ENCODE measurements at places on chromosomes 4 and X.

- no peak for DNase-seq
Observed at GRCh38 chr4:15744016-15744545, 34.0 kb upstream of the CD38 start.

DNA sequence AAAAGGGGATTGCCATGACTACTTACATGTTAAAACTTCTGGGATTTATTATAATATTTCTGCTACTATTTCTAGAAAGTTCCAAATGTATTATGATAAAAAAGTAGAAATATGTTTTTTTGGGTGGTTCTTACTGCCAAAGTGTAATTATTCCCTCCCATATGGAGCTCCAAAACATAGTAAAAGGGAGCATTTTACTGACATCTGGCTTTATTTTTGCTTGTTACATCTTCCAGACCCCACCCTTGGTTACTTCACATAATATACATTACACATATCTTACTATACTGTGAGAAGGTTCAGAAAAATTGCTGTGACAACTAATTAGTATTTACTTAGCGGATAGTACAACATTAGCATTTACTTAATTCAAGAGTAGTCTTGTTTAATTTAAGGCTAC is 205.1 kb upstream of the TLL1 start:
- no peak for DNase-seq

DNA sequence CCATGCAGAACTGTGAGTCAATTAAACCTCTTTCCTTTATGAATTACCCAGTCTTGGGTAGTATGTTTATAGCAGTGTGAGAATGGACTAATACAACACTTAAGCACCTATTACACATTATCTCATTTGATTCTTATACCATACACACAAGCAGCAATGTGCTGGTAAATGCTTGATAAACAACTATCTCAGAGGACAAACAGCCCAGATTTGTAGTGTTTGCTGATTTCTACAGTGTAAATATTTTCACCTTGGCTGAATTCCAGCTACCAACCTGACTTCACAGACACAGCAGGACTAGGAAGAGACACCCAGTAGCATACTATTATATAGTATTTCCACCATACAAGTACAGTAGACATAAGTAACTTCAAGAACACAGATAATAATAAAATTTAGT is 406.5 kb upstream of the CNKSR2 start:
- DNase-seq: no peak

- peak; percentile 4 for DNase-seq
Observed at GRCh38 chr4:5166377-5166776, 115.1 kb downstream of the STK32B start.

GRCh38 chrX:105464618-105465017 is 244.1 kb upstream of the TEX13A start:
- no peak for DNase-seq

- DNase-seq: no peak
Observed at GRCh38 chr4:145319751-145320150, 139.4 kb upstream of the OTUD4 start.

DNA sequence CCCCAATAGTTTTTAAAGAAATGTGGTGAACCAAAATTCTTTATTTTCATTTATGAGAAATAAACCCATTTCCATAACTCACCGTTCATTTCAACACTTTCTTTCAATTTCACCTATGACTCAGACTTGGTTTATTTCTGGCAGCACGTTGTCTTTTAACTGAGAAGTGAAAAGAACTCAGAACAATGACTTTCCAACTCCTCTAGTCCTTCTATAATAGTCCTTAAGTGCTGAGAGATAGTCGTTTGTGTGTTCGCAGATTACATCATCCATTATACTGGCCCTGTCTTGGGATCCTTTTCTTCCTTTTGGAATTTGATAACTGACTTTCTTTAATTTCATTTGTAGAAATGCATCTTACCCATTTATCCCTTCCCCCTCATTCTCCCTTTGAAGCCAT is 113.6 kb downstream of the GLUD2 start:
- no peak for DNase-seq

DNA sequence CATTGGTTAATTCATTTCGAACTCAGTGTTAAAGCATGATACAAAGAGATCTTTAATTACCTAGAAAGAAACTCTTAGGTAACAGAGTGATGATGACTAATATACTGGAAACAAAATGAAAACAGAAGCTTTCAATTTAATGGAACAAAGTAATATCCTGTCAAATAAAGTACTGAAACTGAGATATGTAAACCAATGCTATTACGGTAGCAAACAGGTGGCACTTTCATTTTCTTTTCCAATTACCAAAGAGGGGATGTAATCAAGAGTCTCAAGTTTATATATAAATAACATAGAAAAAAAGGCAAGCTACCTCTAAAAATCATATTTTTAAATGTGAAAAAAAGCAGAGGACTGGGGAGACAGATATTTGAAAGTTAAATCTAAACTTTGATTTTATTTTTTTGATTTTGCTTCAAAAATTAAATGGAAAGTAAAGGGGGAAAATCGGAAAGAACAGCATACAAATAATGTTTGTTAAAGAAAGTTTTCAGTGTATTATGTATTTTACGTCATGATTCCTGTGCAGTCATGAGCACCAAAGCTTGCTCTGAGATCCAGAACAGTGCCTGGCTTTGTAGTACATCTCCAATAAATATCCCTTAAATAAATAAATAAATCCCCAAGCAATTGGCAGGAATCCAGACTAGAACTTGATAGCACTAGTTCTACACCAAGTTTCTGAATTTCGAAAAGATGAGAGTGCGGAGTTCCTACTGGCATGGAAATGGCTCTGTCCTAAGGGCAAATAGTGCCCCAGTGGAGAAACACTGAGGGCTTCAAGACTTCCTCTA is 25.0 kb upstream of the RAPGEF2 start:
- no peak for DNase-seq

DNA sequence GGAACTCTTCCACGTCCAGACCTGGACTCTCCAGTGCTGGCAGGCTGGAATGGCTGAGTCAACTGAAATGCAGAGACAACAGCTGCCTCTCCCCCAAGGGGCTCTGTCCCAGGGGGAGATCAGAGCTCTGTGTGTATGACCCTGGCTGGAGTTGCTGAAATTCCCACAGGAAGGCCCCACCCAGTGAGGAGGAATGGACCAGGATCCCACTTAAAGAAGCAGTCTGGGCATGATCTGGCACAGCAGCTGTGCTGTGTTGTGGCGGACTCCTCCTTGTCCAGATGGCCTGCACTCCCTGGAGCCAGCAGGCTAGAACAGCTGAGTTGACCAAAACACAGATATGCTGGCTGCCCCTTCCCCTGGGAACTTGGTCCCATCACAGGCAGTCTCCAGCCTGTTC is 25.4 kb downstream of the C4orf17 start:
- DNase-seq: no peak

- DNase-seq: no peak
Observed at GRCh38 chr4:169900241-169900845, 125.9 kb downstream of the MFAP3L start.

DNA sequence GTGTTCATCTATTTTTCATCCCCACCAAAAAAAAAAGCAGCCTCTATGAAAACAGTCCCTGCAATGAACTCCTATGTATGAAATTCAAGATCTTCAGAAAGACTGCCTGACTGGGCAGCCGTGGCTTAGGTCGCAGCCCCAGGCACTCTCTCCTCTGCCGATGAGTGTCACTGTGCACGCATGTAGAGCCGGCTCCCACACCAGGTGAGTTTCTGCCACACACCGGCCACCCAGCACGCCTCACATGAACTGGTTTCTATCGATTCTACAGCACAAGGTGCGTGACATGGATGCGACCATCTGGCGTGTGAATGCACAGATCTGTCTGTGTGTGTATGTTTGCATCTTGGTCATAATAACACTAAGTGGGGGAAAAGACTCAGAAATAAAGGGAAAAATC is 140.4 kb downstream of the AFAP1 start:
- no peak for DNase-seq

GRCh38 chr4:139807483-139807882 is 141.9 kb downstream of the MGST2 start:
- no peak for DNase-seq

DNA sequence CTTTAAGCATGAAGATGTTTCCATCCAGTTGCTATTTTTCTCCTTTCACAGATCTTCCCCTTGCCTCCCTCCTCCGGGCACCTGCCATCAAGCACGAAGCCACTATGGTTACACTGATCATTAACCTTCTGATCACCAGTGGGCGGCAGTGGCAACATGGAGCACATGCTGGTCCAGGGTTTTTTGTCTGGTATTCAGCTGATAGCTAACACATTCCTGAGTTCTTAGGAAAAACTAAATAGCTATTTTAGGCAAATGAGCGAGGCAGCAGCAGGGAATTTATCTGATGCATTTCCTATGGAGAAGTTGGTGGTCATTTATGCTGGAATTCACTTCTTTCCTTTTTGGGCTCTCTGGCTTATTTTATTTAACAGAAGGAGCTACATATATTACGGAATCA is 22.9 kb downstream of the SHISA3 start:
- DNase-seq: no peak

DNA sequence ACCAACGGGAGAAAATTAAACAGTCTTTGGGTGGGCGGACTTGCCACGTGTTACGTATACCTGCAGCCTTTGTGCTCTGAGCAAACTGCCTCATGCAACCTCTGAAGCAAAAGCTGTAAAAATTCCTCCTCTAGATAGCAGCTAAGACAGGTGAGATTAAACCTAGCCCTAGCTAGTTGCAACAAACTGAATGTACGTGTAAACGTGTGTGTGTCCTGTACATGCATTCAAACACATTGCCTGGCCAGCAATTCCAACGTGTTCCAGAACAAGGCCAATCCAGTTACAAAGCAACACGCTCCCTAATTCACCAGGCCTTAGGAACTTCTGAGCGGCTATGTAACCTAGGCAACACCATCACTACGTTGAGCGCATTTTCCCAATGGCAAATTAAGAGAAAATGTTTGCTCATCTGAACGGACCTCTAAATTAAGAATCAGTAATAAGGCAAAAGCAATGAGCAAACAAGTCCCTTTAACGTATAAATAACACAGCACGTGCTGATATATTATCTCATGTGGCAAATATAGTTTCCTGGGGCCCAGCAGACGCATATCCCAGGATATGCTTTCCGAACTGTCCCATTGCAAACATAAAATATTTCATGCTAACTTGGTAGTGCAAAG is 792 bp downstream of the PPID start:
- DNase-seq: peak; percentile 47

DNA sequence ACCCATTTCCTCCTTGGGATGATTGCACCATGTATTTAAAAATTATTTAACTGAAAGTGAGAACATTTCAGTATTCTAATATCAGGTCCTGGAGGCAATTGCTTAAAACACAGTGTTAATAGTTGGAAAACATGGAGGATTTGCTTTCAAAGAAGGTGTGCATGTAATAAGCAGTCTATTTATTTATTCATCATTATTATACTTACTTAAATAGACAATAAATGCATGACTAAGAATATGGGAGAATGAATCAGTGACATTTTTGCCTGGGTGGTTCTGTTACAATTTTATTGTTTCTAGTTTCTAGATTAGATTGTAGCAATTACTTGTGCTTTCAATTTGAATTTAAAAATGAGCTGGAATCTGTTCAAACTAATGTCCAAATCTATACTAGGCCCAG is 145.5 kb downstream of the AREG start:
- no peak for DNase-seq

GRCh38 chrX:149938881-149939654 is 777 bp upstream of the EOLA2 start:
- DNase-seq: peak; percentile 77

GRCh38 chrX:10111364-10112148 is 45.2 kb upstream of the CLCN4 start:
- DNase-seq: no peak

DNA sequence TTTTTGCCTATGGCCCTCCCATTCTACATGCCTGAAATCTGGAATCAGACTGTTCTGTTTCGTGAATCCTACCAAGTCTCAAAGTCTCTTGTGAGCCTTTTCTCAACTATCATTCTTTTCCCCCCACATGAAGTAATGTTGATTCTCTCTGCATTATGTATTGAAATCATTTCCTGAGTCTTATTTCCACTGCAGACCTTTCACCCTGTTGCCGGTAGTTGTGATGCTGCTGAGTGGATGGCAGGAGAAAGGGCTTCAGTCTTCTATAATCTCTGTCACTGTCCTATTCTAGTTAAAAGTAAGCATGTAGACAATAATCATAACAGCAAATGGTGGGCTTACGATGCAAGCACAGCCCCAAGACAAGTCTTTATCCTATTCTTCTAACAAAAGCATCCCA is 75.0 kb downstream of the TBC1D9 start:
- no peak for DNase-seq

- DNase-seq: no peak
Observed at GRCh38 chr4:74018116-74018515, 19.6 kb upstream of the CXCL5 start.

GRCh38 chr4:174628191-174628590 is 105.9 kb upstream of the HPGD start:
- DNase-seq: no peak

DNA sequence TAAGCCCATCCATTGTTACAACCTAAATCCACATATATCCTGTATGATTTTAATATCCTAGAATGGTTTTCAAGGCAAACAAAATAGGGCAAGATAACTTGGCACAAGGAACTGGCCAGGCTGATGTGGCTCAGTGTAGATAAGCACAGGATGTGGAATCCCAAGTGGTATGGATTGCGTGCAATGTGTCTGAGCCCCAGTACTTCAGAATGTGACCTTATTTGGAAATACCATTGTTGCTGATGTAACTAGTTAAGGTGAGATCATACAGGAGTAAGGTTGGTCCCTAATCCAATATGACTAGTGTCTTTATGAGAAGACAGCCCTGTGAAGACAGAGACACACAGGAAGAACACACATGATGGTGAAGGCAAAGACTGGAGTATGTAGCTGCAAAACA is 72.4 kb downstream of the IL21 start:
- DNase-seq: no peak

GRCh38 chrX:139200793-139201192 is 329.7 kb upstream of the F9 start:
- no peak for DNase-seq

DNA sequence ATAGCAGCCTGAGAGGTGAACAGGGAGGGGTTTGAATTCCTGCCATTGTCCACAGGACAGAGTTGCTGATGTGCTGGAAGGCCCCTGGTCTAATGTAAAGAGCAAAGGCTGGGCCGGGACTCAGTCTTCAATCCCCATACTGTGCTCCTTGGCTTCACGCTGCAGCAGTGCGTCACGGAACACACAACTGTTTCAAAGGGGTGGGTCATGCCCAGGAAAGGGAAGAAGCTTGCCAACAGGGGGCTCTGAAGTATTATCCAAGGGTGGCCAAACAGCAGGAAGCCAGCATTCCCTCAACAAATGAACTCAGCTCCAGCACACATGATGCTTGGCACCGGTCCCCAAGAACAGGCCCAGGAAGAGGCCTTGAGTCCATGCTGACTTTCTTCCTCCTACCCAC is 122.5 kb downstream of the NFKB1 start:
- DNase-seq: peak; percentile 50

GRCh38 chr4:48706736-48707135 is 73.3 kb downstream of the FRYL start:
- DNase-seq: no peak

Data from D341Med (cell line).